ENCODE measurements at places on chromosomes 16 and 17.
A peak's percentile ranks its signal among the peaks of the same experiment; 100 is the strongest.

DNA sequence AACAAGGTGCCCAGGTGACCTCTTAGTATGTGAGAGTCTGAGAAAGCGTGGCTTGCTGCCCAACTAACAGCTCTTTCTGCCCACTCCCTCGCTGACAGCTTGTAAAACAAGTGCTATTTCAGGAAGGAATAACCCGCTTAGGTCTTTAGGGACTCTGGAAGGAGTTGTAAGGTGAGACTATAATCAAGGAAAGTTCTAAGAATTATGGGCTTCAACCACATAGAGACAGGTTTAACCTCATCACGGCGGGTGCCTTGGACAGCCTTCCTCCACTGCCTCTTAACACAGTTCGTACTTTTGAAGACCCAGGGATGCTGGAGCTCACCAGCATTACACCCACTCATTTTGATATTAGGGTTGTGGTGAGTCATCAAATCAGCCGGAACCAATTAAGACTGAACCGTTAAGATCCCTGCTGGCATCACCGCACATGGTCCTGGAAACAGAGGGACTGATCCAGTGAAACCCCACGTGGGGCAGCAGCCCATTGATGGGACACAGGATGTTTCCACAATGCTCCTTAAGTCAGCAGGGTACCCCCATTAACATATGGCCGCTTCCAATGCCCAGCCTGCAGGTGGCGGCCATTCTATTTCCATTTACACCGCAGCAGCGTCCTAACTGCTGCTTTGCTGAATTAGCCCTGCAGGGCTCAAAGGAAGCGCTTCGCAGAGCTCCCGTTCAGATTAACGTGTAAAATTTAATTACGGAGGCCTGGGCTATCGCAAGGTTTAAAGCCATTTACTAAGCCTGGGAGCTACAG, 176.6 kb upstream of the SDK2 start:
- DNase-seq, result no peak

- no peak for DNase-seq
Observed at GRCh38 chr17:63644846-63645245, 22.6 kb downstream of the MAP3K3 start.

GRCh38 chr17:39599004-39599664, 8.6 kb downstream of the NEUROD2 start:
- DNase-seq, result no peak

DNA sequence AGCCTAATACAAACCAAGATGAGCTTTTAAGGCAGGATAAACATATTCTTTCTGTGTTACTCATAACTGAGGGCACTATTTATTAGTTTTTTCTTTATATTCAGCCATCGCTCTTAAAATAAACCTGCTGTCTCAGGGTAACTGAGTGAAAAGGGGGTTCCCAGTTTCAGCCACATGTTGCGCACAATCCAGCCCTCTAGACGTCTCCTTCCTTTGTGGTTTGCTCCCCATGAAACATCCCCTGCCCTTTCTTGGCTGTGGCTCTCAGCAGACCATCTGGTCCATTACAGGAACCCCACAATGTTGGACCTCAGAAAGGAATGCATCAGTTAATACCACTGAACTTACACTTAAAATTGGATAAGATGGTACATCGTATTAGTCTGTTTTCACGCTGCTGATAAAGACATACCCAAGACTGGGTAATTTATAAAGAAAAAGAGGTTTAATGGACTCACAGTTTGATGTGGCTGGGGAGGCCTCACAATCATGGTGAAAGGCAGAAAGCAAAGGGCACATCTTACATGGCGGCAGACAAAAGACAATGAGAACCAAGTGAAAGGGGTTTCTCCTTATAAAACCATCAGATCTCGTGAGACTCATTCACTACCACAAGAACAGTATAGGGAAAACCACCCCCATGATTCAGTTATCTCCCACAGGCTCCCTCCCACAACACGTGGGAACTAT, 12.6 kb upstream of the IL21R start:
- no peak for DNase-seq

DNA sequence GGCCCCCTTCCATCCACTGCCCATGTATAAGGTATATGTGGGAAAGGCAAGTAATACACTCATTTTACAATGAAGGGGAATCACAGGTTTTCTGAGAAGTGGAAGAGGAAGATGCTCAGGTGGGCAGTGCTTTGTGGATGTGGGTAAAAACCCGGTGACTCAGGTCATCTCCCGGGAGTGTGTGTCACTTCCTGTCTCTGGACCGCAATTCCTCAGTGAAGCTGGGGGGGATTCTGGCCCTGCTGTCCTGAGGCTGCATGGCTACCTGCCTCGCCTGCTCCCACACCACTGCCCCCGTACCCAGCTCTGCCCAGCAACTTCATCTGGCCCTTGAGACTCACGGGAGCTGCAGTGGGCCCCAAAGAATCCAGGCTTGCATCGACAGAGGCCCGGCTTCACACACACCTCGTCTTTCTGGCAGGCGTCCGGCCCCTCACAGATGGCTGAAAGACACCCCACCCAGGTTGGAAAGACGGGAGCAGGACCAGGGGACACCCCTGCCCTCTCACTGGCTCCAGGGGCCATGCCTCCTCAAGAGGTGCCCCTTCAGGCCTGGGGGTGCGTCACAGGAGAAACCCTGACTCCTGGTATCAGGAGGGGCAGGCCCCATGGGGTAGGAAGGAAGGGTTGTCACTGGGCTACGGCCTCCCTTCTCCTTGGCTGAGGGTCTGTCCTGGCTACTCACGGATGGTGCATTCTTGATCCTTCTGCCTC, 882 bp downstream of the SCARF1 start:
- no peak for DNase-seq

- DNase-seq, result no peak
Observed at GRCh38 chr17:10631048-10631700, 25.9 kb downstream of the MYH3 start.

GRCh38 chr16:2194852-2195321, 1.5 kb downstream of the CASKIN1 start:
- peak; percentile 48 for DNase-seq

GRCh38 chr16:80935691-80936090, 71.0 kb downstream of the CMC2 start:
- no peak for DNase-seq

DNA sequence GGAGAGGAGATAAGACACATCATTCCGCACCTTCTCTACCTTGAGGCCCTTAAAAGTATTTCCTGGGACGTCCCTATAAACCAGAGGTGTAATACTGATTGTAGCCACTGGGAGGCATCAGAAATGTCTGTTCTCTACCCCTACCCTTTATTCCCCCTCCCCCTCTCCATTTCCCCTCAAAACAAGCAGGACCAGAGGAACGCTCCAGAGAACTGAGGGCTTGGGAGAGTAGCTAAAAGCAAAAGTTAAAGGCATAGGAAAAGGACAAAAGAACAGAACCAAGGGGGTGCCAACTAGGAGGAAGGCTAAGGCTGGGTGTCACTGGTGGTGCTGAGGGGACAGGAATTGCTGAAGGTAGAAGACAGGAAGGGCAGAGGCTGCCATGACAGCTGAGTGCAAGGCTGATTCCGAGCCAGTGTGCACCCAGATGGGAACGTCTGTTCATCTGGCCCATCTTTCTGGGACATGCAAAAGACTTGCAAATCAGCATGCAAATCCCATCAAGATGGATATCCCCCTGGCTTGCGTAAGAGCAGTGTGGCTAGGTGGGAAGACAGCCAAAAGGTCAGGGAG, 6.7 kb downstream of the CAMTA2 start:
- peak; percentile 12 for DNase-seq

- DNase-seq, result no peak
Observed at GRCh38 chr17:45104029-45104428, 28.3 kb downstream of the PLCD3 start.

DNA sequence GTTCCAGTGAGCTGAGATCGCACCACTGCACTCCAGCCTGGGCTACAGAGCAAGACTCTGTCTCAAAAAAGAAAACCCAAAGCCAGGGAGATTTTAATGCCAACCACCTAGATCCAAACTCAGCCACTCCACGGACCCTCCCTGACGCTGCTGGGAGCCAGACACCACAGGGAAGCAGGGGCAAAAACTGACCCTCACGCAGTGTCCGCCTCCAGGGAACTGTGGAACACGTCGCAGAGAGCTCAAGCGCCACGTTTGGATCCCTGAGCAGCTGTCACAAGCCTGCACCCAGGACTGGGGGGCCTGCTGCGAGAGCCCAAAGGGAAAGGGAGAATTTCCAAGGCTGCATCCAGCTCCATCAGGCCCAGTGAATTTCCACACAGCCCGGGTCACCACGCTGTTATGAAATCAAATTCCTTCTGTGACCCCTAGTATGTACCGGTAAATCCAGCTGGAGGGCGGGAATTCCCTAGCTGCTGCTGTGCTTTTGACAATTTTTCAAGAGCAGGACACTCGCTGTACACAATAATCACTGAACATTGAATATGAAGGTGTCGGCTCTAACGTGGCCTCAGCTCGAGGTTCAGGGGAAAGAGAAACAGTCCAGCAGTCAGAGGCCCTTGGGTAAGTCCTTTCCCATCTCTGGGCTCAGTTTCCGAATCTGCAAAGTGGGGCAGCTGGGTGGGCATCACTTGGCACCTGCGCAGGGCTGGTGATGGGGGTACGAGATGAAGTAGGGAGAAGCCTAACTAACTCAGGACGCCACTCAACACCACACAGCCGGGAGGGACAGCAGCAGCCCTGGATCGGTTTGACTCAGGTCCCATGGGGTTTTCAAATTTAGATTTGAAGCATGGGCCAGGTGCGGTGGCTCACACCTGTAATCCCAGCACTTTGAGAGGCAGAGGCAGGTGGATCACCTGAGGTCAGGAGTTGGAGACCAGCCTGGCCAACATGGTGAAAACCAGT, 8.6 kb downstream of the CARHSP1 start:
- DNase-seq, result no peak

DNA sequence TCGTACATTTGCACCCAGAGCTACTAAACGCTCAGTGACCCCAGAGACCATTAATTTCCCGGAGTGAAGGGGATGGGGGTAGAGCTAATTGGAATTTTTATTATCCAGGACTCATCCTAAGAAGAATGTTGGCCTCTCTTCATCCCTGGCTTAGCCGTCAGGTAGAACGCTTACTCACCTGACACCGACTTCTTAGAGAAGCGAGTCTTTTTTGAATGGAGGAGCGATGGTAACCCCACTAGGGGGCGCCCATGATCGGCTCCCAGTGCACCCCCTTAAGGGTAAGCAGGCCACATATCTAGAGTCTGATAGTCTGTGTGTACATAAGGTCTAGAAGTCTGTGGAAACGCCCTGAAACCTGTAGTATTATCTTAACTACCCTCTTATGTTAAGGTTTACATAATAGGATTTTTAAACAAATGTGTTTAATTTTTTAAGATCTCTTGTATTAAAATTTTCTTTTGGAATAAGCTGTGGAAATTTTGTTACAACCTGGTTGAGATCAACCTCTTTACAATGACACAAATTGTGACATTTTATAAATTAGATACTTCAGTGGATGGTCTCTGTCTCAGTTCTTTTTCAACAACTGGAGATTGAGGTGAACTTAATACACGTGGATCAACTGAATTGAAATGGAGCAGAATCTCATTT, 229.8 kb downstream of the CPPED1 start:
- peak; percentile 43 for DNase-seq

DNA sequence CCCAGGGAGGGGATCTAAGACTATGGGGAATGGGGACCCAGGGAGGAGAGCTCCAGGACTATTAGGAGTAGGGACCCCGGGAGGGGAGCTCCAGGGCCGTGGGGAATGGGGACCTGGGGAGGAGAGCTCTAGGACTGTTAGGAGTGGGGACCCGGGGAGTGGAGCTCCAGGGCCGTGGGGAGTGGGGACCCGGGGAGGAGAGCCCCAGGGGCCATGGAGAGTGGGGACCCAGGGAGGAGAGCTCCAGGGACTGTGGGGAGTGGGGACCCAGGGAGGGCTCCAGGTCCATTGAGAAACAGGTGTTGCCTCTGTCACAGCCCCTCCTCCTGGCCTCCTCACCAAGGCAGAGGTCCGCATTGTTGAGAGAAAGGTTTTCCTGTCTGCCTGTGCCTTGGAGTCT, 16.0 kb downstream of the MPRIP start:
- DNase-seq, result no peak

DNA sequence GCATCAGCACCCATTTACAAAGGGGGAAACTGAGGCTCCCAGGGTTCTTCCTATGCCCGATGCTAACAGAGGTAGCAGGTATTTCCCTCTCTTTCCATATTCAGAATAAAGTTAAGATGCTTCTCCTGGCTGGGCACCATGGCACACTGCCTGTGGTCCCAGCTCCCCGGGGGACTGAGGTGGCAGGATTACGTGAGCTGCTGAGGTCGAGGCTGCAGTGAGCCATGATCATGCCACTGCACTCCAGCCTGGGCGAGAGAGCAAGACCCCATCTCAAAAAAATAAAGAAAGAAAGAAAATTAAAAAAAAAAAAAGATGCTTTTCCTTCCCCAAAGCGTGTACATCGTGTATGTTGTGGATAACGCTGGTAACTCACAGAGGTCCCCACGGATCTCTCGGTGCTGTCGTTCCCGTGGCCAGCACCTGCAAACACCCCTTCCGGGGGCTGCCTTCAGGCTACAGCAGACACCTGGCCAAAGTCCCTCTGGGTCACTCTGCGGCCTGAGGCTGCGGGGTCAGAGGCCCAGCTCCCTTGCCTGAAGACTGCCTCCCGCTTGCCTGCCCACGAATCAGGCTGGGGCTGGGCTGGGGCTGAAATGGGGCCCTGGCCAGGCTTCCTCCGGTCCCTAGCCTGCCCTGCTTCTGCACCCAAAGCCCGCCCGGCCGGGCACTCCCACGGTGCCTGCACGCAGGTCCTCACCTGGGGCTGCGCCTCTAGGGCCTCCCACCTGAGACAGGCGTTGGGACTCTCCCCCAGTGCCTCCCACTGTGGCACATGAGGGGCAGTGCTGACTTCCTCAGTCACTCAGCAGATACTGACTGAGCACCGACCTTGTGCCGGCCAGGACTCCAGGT, 63.1 kb downstream of the ZDHHC7 start:
- no peak for DNase-seq

DNA sequence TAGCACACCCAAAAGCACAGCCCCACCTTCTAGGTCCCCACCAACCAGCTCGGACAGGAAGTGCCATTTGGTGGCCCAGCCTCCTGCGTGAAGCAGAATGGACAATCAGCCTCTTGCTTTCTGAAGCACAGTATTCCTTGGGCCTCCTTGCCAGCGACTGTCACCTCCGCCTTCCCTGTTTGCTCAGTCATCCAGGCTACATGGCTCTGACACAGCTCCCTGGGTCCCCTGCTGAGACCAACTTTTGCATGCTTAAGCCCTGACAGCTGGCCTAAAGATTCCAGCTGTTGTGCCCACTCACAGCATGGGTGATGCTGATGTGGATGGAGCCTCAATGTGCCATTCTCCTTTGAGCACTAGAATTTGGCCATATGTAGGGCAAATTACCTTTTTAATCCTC, 4.5 kb upstream of the CACNG5 start:
- no peak for DNase-seq

GRCh38 chr17:67995570-67996263, 552 bp downstream of the C17orf58 start:
- DNase-seq, result no peak

GRCh38 chr17:77821114-77821513, 137.4 kb upstream of the TNRC6C start:
- no peak for DNase-seq

GRCh38 chr16:46882304-46882939, 1.7 kb upstream of the GPT2 start:
- DNase-seq, result no peak
